ENCODE measurements at places on chromosomes 1 and 21. TPM values are rescaled to one million over a fixed set of nuclear protein-coding genes. Genes with fewer than 3 reads are reported as not detected.
A peak's percentile ranks its signal among the peaks of the same experiment; 100 is the strongest.

IL20 gene
- not detected for total RNA-seq

GRCh38 chr1:233704170-233704897 lies 90.4 kb downstream of the KCNK1 start:
- DNase-seq: no peak

GRCh38 chr1:31524186-31524901 lies 52.0 kb upstream of the TINAGL1 start:
- no peak for DNase-seq

GRCh38 chr1:221451741-221452140 lies 290.1 kb downstream of the DUSP10 start:
- no peak for DNase-seq

AGO3 gene
- 14.2 TPM for total RNA-seq

GRCh38 chr1:58580186-58580585 lies 3.1 kb upstream of the TACSTD2 start:
- no peak for DNase-seq

DNA sequence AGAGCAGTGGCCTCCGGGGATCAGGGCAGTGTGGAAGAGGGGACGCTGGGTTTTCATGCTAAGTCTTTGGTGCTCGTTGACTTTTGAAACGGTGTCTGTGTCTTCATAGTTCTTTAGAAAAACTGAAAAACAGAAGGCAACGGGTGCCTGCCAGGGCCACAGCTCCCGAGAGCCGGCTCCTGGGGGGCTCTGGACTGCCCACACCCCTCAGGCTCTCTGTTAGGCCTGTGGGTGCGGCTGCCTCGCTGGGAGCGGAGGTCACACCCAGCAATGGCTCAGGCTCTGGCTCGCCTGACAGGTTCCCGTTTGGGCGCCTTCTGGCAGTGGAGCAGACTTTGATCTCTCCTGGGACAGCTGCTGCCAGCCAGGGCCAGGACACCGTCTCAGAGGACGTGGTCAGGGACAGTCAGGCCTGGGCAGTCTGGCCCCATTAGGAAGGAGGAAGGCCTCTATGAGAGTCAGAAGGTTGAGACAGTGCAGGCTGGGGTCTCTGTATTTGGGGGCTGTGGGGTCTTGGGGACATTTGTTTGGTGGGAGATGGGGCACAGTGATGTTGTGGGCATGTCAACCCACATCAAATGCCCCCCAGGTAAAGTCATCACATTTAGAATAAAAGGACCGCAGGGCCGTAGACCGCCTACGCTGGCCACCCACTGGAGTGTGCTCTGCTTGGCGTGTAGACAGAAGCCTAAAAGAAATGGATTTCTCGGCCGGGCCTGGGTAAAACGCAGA lies 5.6 kb downstream of the ARHGEF16 start:
- DNase-seq: peak; percentile 42

DCST1 gene
- not detected for total RNA-seq

- no peak for DNase-seq
These were observed 1143.0 kb upstream of the ADGRL2 start for GRCh38 chr1:80657707-80658106.

LIPI gene
- not detected for total RNA-seq

OR2T35 gene
- not detected for total RNA-seq

DNA sequence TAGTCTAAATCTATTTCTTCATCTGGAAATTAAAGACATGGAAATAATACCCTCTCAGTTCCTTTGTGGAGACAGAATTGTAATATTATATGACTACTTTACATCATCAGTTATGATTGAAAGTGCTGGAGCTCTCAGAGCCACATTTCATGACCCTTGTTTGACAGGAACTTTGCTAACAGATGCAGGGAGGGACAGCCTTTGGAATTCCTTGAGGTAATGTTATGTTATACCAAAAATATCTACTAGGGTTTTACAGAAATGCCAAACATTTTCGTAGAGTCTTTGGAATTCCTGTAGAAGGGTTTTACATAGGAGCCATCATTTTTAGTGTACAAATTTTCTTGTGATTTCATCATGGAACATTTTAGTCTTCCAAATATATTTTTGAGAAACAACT lies 57.4 kb upstream of the ADAMTS5 start:
- DNase-seq: no peak

TMPRSS15 gene
- total RNA-seq: not detected

DNA sequence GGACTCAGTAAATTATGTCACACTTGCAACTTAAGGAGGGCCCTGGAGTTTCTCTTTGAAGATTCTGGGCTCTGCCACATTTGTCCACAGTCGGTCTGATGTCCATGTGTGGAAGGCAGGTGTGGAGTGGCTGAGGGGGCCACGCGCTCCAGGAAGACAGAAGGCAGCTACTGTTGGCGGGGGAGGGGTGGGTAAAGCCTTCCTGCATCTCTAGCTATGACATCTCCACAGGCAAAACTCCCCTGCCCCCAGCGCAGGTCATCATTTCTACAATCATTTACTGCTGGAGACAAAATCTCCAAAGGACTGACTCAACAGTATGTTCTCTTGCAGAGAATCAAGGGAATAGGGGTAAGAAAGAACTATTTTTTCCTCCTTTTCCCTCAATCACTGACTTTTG lies 11.4 kb upstream of the TSPEAR start:
- DNase-seq: no peak

- no peak for DNase-seq
These were observed 72.3 kb upstream of the PTBP2 start for GRCh38 chr1:96649301-96649700.

TRIM17 gene
- total RNA-seq: 0.50 TPM

MPL gene
- total RNA-seq: 0.40 TPM

- DNase-seq: no peak
These were observed 22.4 kb downstream of the DEGS1 start for GRCh38 chr1:224205438-224205840.

DNA sequence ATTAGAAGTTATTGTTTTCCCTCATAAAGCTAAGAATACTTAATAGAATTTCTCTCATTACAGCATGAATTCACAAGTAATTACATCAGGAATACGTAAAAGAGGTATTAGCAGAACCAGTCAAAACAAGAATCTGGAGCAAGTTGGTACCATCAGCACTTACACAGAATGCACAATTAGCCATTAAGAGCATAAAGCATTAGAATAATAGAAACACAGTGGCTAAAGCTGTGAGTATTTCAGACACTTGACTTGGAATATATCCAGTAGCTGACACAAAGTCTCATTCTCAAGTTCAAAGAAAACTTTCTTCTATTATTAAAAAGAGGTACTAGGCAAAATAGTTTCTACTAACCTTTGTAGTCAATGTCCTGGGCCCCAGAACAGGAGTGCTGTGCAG lies 49.6 kb downstream of the KRTAP19-8 start:
- no peak for DNase-seq

ZBTB8B gene
- total RNA-seq: not detected

DNA sequence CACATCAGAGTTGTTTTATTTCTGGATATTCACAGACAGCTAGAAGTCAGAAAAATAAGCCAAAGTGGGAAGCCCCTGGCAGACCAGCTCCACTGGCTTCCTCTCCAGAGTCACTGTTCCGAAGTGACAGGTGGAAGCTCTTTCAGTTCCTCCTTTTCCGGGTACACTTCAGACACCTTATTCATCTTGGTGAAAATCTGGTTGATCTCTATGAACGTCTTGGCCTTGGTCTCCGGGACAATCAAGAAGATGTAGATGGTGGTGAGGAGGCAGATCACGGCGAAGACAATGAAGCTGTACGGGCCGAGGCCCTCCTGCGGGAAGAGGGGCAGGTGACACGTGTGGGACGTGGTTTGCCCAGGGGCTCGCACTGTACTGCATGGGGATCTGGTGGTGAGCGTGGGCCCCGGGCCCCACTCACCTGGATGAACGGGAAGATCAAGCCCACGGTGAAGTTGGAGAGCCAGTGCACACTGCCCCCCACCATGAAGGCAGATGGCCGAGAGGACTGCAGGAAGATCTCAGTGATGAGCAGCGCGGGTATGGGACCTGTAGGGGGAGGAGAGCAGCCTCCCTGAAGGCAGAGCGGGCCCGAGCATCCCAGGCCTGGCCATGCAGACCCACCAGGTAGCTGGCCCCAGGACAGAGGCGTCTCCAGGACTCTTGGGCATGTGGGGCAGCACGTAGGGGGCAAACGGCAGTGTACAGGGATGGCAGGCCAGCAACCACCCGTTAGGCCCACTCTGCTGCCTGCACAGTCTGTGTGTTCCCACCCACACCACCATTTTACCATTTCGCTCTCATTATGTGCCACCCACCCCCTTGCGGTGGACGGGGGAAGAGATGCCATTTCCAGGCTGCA lies 11.5 kb upstream of the SLC2A7 start:
- no peak for DNase-seq

- DNase-seq: peak; percentile 81
These were observed 36.0 kb downstream of the PABPC4 start for GRCh38 chr1:39540504-39541031.

AMY1A gene
- total RNA-seq: not detected

PODN gene
- total RNA-seq: 19.4 TPM

FBXO2 gene
- 3.9 TPM for total RNA-seq
